ENCODE measurements at places on chromosomes 7 and 10.

- no peak for DNase-seq
Observed at GRCh38 chr10:74500026-74500704, 326.2 kb upstream of the KAT6B start.

DNA sequence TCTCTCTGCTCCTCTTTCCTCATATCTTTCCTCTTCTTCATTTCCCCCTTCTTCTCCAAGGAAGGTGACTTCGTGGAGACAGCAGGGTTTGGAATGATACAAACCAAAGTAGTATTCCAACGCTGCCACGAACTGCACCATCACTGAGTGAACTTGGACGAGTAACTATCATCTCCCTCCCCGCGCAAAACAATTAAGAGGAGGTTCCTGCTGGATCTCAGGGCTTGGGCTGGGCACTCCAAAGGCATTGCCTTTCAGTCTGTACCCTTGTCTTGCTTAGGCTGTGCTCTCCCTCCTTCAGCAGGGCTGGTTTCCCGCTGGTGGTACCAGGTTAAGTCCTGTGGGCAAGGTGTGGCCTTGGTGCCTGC is 790 bp upstream of the PITX3 start:
- DNase-seq: no peak

GRCh38 chr7:27132214-27132613 is 1.7 kb upstream of the HOXA4 start:
- no peak for DNase-seq

DNA sequence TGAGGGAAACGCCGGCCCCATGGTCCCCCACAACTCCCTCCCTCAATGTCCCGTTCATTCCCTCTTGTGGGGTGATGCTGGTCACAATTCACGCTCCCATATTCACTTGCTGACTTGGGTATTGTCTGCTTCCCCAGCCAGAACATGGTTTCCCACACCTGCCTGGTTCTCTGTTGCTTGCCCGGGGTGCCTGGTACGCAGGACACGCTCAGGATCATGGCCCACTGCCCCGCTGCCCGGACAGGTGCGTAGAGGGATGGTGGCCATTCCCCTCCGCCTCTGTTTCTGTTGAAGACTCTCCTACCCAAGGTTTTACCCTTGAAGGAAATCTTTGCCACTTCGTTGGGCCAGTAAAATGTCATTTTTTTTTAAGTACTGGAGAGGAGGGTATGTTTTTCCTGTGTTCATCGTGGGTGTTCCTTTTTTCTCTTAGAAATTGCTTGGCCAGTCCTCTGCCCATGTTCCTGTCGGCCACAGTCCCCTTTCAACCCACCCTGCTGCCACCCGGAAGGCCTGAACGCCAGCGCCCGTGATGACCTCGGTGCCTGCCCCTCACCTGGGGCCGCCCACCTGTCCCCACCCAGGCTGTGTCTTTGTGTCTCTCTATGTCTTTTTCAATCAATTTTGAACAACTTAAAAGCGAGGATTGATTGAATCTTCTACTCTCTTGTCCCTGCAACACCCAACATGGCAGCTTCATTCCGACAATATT is 38.2 kb downstream of the FOXL3 start:
- no peak for DNase-seq

- DNase-seq: no peak
Observed at GRCh38 chr7:75596727-75597614, 104.9 kb downstream of the SPDYE5 start.

DNA sequence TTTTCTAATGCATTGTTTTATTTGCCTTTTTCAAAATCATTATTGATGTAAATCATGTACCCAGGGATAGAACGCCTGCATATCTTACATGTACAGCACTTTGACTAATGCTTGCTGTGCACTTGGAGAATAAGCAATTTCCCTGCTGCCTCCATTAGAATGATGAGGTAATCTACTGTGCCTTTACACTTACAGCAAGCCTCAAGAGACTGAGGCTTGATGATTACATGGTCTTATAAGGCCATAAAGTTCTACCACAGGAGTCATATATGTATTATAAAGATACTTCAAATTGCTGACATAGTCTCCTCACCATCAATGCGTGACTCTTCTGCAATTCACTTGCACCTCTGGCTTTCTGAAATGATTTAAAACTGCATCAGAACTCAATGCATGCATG is 328.6 kb upstream of the HGF start:
- DNase-seq: no peak

GRCh38 chr10:87930934-87931835 is 67.8 kb downstream of the PTEN start:
- DNase-seq: no peak

DNA sequence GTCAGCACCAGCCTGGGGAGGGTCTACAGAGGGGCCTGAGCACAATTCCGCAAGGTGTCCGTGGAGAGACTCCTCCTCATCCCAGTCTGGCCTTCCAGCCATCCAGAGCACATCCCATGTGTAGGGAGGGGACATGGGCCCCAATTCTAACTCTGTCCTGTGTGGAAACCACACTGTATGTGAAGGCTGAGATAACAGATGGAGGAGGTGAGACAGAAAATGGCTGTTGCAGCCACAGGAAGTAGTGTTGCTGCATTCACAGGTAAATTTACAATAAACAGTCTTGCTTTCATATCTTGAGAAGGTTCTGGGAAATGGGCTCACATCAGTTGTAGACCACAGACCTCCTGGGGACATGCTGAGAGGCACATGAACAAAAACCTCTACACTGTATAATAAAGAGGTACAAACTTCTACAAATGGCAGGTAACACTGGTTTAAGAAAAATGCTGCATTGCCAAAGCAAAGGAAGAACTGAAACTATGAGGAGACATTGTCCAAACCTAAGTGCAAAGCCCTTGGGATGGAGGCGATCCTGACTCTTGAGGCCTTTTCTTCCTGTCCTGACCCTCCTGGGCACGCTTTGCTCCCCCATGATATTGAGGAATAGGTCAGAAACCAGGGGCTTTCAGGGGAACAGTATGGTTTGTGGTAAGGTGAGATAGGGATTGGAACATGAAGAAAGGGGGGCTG is 21.6 kb upstream of the GIMAP2 start:
- DNase-seq: no peak

GRCh38 chr10:62437696-62438095 is 63.5 kb downstream of the ZNF365 start:
- DNase-seq: no peak

DNA sequence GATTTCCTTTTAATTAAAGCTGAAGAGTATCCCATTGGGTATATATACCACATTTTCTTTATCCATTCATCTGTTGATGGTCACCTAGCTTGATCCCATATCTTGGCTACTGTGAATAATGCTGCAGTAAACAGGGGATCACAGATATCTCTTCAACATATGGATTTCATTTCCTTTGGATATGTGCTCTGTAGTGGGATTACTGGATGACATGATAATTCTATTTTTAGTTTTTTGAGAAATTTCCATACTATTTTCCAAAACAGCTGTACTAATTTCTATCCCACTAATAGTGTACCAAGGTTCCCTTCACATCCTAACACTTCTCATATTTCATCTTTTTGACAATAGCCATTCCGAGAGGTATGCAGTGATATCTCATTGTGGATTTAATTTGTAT is 48.8 kb upstream of the PRPS1L1 start:
- no peak for DNase-seq

- DNase-seq: no peak
Observed at GRCh38 chr10:74837743-74838142, 11.3 kb downstream of the KAT6B start.

Measured in stimulated activated CD8-positive, alpha-beta memory T cell treated with anti-CD3 and anti-CD28 coated beads, Interleukin-15, amount 100 ng/mL, for 24 hours (primary cell).